ENCODE measurements at places on chromosomes 13 and 19.
A peak's percentile ranks its signal among the peaks of the same experiment; 100 is the strongest.

DNA sequence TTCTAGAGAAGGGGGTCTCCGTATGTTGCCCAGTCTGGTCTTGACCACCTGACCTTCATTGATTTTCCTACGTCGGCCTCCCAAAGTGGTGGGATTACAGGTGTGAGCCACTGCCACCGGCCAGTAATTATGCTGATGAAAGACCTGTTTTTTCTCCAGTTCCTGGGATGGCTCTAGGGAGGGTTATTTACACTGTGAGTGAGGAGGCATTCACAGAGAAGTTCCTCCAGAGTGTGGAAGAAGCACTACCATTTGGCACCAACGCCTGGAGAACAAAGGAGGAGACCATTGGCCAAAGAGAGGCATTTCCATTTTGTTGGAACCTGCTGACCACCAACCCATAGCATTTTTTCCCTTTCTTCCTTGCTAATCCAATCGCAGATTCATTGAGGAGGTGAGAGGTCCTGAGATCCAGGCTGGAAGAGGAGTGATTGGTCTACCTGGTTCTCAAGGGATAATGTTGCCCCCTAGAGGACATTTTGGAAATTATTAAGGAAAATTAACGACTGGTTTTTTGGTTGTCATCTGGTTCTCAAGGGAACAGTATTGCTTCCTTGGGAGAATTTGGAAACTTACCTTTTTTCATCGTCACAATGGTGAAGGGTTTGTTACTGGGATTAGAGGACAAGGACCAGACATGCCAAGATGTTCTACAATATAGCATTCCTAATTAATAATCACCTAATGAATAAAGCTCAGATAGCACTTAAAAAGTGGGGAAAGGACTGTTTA is 5.5 kb upstream of the SAE1 start:
- peak; percentile 67 for DNase-seq

- DNase-seq = no peak
Observed at GRCh38 chr19:50417111-50418081, 1.3 kb upstream of the SPIB start.

GRCh38 chr19:32831611-32832010 is 38.0 kb downstream of the SLC7A9 start:
- DNase-seq = no peak

- no peak for DNase-seq
Observed at GRCh38 chr13:79382545-79383275, 23.3 kb downstream of the RBM26 start.

GRCh38 chr13:67341406-67341805 is 111.3 kb upstream of the PCDH9 start:
- peak; percentile 45 for DNase-seq

- DNase-seq = no peak
Observed at GRCh38 chr19:57249329-57249728, 8.9 kb downstream of the ZNF805 start.

GRCh38 chr19:40191836-40192646 is 815 bp downstream of the MAP3K10 start:
- DNase-seq = peak; percentile 28

DNA sequence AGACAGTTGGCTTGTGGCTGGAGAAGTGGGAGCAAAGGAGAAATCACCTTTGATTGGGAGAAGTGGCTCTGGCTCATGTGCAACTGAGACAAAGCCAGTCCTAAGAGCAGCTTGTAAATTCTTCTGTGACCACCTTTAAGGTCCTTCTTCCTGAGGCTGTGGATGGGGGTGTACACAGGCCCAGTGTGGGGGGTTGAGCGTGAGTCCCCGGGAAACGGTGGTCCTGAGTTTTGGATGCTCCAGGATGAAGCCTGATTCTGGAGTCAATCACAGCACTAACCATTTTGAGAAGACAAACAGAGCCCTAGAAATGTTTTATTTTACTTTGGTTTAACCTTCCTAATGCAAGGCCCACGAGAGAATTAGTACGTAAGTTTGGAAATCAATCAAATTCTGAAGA is 3.9 kb upstream of the CEBPA start:
- no peak for DNase-seq

- DNase-seq = no peak
Observed at GRCh38 chr19:55015126-55015525, 22.9 kb downstream of the GP6 start.

DNA sequence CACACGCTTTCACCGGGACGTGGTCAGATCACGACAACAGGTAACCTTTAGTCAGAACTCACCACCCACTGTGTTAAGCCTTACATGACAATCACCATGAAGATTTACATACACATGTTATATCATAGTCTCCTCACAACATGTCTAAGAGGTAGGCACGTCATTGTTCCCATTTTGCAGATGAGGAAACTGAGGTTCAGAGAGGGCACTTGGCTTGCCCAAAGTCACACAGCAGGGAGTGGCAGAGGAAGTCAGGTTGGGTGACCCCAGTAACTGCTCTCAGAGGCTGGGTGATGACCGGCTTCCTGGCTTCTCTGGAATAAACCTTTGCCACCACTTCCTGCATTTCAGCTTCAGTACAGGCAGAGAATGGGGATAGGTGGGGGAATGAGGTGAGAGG is 5.3 kb downstream of the KLK10 start:
- no peak for DNase-seq

DNA sequence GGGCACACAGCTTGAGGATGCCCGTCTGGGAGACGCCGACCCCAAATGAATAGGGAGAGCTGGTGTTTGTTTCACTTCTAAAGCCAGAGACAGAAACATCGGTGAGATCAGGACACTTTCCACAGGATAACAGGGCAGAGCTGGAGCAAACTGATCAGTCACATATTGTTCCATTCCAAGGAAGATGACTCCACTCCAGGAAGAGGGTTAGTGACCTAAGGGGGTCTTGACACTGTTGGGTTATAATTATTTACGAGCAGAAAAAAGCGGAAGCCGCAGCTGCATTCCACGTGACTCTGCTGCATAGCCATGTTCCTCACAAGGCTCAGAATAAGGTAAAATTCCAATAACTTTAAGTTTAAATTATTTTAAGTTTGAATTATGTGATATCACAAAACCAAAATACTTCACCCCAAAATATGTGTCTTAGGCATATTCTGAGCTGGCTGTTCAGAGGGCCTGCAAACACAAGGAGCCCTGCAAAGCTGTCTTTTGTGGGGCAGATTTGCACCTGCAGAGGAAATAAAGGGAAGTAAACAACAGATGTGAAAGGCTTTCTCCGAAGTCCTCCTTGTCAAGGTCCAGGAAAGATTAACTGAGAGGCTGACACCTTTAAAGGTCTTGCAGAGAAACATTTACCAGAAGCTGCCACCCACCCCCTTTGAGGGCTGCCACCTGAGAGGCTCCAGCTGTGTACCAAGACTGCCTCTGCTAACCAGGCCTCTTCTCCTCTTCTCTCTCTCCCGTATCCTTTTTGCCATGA is 819.2 kb downstream of the UQCRFS1 start:
- peak; percentile 5 for DNase-seq

DNA sequence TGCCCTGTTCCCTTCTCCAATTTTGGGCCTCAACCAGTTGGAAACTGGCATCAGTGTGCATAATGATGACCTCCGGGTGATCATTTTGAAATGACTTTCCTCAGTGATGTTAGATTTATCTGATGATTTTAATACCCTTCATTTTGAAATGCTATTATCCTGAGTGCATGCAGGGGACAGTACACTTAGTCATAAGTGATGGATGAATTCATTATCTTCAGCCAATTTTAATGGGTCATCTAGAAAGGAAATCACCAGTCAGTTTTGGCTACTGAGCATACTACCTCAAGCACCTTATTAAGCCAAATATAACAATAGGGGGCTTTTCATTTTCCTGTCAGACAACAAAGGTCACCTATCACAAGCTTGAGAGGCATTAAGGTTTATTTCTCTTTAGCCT is 118.5 kb upstream of the MIR17HG start:
- no peak for DNase-seq

DNA sequence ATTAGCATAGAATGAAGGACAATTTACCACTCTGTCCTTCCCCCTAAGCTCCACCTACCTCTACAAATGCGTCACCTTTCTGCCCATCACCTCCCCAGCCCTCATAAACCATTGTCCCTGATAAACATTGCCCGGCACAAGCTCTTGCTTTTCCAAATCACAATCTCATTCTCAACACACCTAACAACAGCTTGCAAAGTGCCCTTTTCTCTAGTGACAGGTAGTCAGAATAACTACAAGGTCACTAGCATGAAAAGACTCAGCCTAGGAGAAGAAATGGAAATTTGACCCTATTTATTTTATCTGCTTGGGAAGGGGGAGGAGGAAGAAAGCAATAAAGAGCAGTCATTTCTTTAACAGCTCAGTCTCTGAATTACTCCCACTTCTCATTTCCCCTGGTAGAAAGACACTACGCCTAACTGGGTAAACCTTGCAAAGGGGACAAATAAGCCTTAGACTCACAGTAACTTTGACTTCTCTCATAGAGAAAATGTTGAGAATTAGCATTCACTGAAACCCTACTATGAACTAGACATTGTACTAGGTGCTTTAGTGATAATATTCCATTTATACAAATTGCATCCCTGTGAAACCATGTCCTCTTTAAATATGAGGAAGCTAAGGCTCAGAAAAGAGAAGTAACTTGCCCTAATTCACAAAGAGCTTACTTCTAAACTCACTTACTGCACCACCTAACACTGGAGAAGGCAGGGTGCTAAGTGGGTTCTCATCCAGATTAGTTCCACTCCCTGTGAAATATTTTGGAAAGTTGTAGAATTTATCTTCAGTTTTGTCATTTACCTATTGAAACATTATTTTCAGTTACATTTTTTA is 116.2 kb upstream of the FNDC3A start:
- DNase-seq = no peak

DNA sequence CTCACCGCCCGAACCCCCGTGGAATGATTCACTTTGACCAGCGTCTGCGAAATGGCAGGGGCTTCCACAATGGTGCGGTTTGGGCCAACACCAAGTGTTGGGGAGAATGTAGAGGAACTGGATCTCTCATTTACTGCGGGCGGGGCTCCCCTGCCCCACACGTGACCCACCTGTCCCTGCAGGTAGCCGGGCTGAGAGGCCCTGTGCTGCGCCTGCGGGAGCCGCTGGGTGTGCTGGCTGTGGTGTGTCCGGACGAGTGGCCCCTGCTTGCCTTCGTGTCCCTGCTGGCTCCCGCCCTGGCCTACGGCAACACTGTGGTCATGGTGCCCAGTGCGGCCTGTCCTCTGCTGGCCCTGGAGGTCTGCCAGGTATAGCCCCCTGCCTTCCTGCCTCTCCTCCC is 5.8 kb upstream of the FLT3LG start:
- DNase-seq = no peak

- DNase-seq = no peak
Observed at GRCh38 chr19:47036097-47036651, 12.2 kb downstream of the TMEM160 start.

- peak; percentile 89 for DNase-seq
Observed at GRCh38 chr19:11693505-11694499, 44.9 kb downstream of the ZNF823 start.

DNA sequence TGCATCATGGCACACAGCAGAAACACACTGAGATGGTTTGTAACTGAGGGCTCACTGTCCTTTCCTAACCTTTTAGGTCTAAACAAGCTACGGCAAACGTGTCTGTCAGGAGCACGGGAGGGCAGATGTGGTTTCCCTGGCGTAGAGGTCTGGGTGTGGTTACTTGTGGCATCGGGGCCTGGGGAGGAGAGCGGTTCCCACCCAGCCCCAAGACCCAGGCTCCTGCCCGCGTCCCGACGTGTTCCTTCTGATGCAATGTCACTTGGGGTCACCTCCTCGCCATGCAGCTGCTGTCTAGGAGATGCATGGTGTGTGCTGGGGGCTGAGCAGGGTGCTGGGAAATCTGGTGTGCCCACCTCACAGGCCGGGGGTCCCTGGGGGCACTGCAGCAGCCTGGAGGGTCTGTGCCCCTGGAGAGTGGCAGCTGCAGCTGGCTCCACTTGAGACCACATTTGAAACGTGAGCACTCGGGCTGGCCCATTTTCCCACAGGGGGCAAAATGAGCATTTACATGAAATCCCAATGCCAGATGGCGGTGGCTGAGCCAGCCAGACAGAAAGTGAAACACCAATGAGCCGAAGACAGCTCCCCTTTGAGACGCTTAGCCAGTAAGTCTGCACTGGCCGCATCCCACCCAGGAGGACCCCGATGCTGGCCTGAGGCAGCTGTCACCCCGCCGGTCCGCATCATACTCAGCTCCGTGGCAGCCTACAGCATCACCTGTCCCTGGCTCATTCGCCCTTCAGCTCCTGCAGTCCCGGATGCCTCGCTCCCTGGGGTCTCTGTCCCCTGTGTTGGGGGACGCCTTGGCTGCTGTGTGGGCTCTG is 22.3 kb upstream of the MYDGF start:
- no peak for DNase-seq
